Keratinocyte (primary cell): ENCODE measurements at places on chromosomes 11 and 22.

GRCh38 chr22:26650722-26651421 is 6.5 kb upstream of the MIAT start:
- DNase-seq = no peak

DNA sequence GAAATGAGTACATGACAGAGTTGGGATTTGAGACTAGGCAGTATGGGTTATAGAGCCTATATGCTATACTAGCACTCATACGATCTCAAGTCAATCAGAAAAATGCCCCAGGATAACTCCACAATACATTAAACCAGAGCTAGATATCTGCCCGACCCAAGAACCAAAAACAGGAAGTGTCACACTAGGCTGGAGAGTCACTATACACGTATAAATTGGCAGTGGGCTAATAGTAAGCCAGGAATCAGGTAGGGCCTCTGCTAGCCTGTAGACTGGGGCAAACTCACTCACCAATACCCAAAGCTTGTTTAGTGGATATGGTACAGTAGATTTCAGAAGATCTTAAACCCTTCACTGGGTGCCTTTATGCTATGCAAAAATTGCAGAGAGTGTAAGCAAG is 16.2 kb upstream of the EIF4G2 start:
- no peak for DNase-seq

- no peak for DNase-seq
Observed at GRCh38 chr22:20656516-20656901, 117.4 kb upstream of the SERPIND1 start.

- DNase-seq = no peak
Observed at GRCh38 chr11:46275964-46276641, 1.4 kb upstream of the CREB3L1 start.

DNA sequence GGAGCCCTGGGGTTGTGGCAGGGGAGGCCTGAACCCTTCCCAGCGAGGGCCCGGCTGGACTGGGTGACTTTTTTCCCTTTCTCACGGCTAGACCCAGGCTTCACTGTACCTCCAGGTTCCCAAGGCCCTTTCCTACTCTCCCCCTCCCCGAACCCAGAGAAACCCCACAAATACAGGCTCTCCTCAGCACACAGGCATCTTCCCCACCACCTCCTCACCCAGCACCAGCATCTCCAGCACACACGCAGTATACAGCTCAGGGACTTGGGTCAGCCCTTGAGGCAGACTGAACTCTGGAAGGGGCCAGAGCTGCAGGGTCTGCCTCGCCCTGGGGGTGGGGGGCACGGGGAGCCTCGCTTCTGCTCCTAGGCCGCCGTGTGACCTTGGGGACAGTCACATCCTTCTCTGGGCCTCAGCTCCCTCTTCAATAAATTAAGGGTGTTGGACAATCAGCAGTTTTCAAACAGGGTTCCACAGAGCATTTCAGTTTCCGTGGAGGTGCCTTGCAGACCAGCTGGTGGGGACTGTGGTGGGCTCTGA is 4.5 kb downstream of the TMPRSS13 start:
- DNase-seq = no peak

GRCh38 chr11:65662247-65662798 is 393 bp downstream of the RELA start:
- DNase-seq = no peak

- DNase-seq = no peak
Observed at GRCh38 chr11:66076561-66076960, 6.5 kb downstream of the PACS1 start.

DNA sequence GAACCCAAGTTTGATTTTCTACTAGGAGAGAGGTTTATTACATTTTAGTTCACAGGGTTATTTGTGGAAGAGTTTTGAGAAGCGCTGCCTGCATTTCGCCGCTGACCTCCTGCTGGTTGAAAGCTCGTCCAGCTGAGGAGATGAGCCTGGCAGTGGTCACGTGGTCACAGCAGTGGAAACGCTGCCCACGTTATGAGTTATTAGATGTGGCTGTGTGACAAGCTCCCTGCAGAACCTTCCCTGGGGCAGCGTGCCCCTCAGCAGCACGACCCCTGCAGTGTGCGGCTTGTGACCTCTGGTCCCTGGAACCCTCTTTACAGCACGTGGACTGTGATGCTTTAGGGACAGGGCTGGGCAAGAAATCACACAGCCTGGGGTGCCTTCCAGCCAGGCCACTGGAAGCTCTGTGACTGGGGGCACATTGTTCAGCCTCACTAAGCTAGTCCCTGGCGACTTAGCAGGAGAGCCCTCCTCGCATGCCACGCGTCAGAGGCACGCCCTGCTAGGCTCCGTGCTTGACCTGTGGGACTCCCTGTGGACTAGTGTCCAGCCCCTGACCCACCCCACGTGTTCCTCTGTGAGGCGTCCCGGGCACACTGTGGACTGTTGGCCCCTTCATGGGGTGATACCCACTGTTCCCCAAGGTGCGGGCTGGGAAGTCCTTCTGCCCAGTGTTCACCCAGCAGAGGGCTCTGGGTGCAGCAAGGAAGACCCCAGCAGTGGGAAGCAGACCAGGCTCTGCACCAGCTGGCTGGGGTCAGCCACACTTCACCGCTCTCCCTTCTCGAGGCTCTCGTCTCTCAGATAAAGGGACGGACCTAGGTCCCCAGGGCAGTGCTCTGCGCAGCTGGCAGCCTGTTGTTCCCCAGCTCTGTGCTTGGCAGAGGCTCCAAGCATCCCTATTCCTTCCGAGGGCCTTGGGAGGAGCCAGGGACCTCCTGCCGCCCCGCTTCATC is 349.5 kb downstream of the TBC1D22A start:
- DNase-seq = no peak

- DNase-seq = no peak
Observed at GRCh38 chr22:44256556-44257485, 55.9 kb downstream of the SHISAL1 start.

DNA sequence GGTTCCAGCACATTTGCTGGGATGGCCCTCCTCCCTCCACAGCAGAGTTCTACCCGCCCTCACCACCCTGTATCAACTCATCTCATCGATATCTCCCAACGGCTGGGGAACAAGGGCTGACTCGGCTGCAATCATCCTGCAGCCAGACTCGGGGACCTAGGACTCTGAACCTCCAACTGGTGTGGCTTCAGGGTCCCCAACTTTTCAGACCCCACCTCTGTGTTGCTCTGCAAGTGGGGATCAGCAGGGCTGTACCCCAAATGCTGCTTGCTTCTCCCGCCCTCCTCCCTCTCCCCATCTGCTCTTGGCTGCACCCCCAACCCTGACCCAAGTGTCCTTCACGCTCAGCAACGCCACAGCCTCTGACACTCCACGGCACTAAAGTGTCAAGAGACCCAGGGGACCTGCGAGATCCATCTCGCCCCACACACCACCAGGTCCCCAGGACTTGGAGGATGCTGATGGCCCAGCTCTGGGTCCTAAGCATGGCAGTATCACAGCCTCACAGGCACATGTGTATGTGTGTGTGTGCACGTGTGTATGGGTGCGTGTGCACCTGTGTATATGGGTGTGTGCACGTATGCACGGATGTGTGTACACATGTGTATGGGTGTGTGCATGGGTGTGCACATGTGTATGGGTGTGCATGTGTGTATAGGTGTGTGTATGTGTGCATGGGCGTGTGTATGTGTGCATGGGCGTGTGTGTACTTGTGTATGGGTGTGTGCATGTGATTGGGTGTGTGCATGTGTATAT is 26.4 kb downstream of the KCNQ1 start:
- no peak for DNase-seq

- no peak for DNase-seq
Observed at GRCh38 chr22:39722032-39722325, 151.4 kb downstream of the CACNA1I start.
